Stimulated activated CD8-positive, alpha-beta memory T cell treated with anti-CD3 and anti-CD28 coated beads, Interleukin-4, amount 100 ng/mL, for 4 hours (primary cell): ENCODE measurements at places on chromosomes 1 and 21.

- DNase-seq = no peak
Measured at GRCh38 chr1:21391497-21391896, 48.4 kb upstream of the NBPF3 start.

- DNase-seq = no peak
Measured at GRCh38 chr1:46422261-46422871, 28.2 kb downstream of the FAAH start.

DNA sequence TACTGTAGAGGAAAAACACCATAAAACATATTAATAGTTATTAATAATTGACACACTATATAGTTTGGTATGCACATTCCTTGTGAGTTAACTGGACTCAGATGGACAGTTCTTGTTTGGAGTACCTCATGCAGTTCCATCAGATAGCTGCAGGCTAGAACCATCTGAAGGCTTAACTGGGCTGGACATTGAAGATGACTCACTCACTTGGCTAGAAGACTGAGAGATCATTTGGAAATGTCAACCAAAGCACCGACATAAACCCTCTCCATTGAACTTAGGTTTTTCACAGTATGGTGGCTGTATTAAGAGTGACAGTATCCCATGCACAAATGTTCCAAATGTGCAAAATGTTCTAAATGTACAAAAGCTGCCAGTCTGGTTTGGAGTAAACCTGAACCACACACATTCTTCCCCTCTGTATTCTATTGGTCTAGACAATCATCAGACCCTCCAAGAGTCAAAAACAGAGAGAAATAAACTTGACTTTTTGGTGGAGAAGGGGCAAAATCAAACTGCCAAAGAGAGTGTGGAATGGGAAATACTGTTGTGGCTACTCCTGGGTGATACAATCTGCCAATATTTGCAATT, 708.4 kb downstream of the KCNT2 start:
- no peak for DNase-seq

GRCh38 chr1:156668801-156669637, 8.2 kb downstream of the NES start:
- no peak for DNase-seq

DNA sequence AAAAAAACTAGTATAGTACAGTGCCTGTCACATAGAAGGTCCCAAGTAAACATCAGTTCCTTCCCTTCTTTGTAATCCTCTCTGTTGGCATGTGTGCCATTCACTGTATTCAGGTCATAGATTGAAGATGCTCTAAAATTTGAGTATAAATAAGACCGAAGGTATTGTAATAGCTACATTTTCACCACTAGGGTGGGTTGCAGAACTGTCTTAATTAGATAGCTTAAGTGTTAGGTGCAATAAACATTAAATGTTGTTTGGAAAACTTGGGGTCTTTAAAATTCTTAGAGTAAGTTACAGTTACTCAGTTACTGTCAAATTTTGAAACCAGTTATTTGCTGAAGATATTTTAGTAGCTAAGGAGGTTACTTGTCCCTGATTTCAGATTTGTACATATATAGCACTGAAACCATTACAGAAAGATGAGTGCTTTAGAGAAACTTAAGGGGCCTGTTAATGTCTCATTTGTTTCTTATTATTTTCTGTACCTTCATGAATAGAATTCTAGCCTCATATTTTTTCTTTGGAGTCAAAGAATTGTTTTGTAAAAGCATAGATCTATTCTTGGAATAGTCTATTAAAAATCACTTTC, 24.3 kb downstream of the PER3 start:
- no peak for DNase-seq

GRCh38 chr1:156920233-156921052, at the start of gene LRRC71:
Gene LRRC71 (plus strand): TSS chr1:156920632. CDS start chr1:156920804, 172 bp downstream.
- peak; percentile 17 for DNase-seq

- no peak for DNase-seq
Measured at GRCh38 chr1:83999316-83999819, 436 bp upstream of the TTLL7 start.
